ENCODE measurements at places on chromosomes 3 and 15.
A peak's percentile ranks its signal among the peaks of the same experiment; 100 is the strongest.

- no peak for DNase-seq
Observed at GRCh38 chr3:154783061-154783460, 297.1 kb upstream of the MME start.

DNA sequence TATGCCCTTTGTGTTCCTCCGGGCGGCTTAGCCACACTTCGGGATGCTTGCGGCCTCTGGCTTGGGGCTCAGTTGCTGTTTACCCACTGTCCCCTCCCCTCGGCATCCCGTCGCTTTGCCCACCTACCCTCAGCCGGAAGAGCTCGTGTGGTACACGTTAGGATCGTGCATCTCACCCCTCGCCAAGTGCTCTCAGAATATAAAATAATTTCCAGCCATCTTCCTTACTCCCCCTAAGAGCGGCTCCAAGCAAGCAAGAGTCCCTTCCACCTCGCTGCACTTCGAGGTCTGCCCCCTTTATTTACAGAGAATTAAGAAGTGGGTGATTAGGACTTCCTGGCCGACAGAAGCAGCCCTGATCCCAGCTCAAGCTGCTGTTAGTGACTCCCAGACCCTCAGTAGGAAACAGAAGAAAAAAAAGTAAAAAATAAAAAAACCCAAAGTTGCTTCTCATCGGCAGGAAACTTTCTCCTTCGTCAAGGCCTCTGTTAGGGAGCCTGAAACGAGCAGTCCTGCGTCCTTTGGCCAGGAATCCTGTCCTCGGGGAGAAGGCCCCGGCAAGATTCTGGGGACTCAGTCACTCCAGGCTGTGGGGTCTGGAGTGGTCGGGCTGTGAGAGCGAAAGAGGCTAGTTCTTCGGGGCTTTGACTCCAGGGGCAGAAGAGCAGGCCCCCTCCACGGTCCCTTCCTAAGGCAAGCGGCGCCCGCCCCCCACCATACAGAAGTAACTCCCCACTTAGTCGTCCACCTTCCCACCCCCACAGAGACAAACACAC is 3.0 kb downstream of the MEIS2 start:
- no peak for DNase-seq

DNA sequence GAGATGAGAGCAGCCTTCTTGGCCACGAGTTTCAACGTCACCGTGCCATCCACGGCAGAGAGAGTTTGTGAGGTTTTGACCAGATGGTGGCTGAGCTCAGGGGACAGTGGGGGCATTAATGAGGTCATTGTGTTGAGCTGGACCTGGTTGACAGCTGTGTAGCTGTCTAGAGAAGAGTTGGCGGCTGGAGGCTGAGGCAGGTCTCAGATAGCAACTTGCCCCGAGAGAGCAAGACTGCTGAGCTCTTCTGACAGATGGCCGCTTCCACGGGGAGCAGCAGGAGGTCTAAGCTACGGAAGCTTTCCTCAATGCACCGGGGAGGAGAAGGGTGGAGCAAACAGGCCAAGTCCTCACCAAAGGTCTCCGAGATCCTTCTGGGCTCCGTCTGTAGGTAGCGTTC is 44.8 kb upstream of the EIF5A2 start:
- no peak for DNase-seq

GRCh38 chr3:142962520-142963233 is 797 bp downstream of the PAQR9 start:
- DNase-seq = no peak

GRCh38 chr15:90099072-90099867 is 3.0 kb downstream of the IDH2 start:
- DNase-seq = peak; percentile 43

DNA sequence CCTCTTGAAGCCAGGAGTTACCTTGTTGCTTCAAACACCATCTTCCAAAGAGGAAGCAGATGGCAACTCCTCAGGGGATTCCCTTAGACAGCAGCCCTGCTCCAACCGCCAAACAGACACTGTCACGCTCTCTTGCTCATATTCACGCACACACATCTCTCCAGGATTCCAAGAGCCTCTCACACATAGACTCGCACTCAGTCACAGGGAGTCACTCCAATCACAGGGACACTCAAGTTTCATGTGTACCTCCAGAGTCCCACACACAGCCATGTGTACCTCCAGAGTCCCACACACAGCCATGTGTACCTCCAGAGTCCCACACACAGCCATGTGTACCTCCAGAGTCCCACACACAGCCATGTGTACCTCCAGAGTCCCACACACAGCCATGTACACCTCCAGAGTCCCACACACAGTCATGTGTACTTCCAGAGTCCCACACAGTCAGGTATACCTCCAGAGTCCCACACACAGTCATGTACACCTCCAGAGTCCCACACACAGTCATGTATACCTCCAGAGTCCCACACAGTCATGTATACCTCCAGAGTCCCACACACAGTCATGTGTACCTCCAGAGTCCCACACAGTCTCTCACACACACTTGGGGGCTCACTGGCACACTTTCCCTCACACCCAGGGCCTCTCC is 6.1 kb downstream of the VWA5B2 start:
- DNase-seq = no peak

Measured in central memory CD8-positive, alpha-beta T cell (primary cell).